ENCODE measurements at places on chromosomes 12 and 14. TPM values are rescaled to one million over a fixed set of nuclear protein-coding genes. Genes with fewer than 3 reads are reported as not detected.
A peak's percentile ranks its signal among the peaks of the same experiment; 100 is the strongest.

DNA sequence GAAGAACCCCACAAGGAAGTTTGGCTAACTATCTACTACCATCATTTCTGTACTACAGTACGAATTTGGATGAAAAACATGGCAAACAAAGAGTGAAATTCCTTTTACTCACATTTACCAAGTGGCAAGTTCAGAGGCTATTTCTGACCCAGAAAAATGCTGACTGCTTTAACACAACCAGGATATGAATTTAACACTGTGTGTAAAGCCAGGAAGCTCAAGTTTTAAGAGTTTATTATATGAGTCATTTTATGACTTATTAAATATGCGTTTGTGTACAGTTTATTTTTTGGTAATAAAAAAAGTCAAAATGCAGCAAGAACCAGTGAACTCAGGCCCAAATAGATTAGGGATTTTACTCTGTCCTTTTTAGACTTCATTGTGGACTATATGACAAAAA is 58.4 kb upstream of the STAC3 start:
- H3K36me3 ChIP-seq, result peaks cover 13% of the 10 kb centered on the region
- no peak for DNase-seq
- H3K27me3 ChIP-seq, result no peaks in the 10 kb centered on the region

GRCh38 chr14:34580381-34580780 is 40.9 kb upstream of the EAPP start:
- DNase-seq, result no peak
- H3K4me3 ChIP-seq, result no peak overlapping the region
- H3K4me1 ChIP-seq, result peaks cover 2% of the 10 kb centered on the region
- H3K27ac ChIP-seq, result no peak overlapping the region
- no peaks in the 10 kb centered on the region for H3K27me3 ChIP-seq

DNA sequence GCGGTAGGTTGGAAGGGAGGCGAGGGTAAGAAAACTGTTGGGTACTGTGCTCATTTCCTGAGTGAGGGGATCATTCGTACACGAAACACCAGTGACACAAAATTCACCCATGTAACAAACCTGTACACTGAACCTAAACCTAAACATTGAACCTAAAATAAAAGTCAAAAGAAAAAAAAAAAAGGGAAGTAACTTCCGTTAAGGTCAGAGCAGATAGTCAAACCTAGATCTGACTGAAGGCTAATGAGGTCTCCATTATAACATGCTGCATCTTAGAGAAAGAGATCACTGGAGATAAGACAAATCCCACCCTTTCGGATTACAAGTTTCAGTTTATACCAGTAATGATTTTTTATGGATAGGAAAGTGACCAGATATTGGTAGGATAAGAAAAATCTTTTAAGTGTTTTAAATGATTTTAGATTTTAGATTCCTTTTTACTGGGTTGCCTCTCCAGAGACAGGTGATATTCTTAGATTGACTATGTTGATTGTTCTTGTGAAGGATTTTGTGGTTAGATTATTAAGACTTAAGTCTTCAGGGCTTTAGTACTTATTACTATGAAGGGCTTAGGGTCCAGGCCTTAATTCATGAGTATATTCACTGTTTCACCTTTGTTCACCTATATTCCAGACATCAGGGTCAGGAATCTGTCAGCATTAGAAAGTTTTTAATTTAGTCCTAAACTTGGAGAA is 11.2 kb upstream of the NCKAP1L start:
- no peaks in the 10 kb centered on the region for H3K36me3 ChIP-seq
- peaks cover 23% of the 10 kb centered on the region for H3K27me3 ChIP-seq
- H3K4me1 ChIP-seq, result no peaks in the 10 kb centered on the region
- DNase-seq, result no peak

DNA sequence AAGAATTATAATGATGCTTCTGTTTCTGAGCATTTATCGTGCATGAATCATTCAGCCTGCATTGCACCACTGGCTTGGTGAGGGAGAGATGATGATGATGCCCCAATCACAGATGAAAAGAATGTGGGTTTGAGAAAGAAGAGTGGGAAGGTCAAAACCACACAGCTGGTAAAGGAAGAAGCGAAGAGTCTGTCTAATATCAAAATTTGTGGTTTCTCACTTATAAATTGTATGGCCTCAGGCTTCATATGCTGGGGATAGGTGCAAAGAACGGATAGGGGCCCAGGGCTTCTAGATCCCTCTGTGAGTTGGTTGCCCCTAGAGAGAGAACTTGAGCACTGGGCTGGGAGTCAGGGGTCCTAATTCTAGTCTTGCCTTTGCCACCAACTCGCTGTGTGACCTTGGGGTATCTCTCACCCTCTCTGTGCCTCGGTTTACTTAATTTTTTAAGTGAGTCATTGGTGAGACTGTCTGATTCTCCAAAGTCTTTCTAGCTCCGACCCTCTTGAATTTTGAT is 2.2 kb downstream of the OASL start:
- H3K4me3 ChIP-seq, result no peak overlapping the region
- no peaks in the 10 kb centered on the region for H3K36me3 ChIP-seq
- peaks cover 20% of the 10 kb centered on the region for H3K27me3 ChIP-seq
- H3K4me1 ChIP-seq, result peaks cover 16% of the 10 kb centered on the region

DNA sequence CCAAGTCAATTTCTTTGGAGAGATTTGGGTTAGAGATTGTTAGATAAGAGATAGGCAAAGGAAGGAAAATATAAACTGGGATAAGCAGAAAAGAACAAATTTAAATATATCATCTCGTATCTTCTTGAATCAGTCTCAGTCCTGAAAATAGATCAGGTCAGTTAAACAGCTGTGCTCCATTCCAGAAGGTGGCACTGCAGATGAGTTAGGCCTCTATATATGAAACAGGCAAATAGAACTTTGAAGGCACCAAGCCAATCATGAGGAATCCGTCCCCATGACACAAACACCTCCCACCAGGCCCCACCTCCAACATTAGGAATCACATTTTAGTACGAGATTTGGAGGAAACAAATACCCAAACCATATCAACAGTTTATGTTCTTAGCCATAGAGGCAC is 605.5 kb upstream of the USP15 start:
- H3K36me3 ChIP-seq, result no peaks in the 10 kb centered on the region
- H3K4me3 ChIP-seq, result no peak overlapping the region

DNA sequence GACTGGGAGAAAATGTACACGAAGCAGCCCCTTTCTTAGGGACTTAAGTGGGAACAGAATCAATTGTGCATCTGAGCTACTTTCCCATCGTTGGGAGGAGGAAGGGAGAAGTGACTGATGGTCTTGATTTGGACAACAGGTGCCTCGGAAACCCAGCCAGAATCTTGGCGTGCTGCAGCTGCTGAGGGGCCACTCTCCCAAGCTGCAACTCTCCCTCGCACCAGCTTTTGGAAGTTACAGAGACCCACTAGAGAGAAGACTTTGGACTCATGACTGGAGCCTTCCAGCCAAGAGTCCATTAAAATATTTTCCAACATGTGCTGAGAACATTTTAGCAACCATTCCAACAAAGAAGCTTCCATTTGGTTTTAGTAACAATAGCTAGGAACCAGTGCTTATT is 52.3 kb downstream of the GNS start:
- H3K36me3 ChIP-seq, result no peaks in the 10 kb centered on the region
- no peak for DNase-seq
- H3K27ac ChIP-seq, result no peak overlapping the region
- no peaks in the 10 kb centered on the region for H3K4me1 ChIP-seq
- no peak overlapping the region for H3K4me3 ChIP-seq

DNA sequence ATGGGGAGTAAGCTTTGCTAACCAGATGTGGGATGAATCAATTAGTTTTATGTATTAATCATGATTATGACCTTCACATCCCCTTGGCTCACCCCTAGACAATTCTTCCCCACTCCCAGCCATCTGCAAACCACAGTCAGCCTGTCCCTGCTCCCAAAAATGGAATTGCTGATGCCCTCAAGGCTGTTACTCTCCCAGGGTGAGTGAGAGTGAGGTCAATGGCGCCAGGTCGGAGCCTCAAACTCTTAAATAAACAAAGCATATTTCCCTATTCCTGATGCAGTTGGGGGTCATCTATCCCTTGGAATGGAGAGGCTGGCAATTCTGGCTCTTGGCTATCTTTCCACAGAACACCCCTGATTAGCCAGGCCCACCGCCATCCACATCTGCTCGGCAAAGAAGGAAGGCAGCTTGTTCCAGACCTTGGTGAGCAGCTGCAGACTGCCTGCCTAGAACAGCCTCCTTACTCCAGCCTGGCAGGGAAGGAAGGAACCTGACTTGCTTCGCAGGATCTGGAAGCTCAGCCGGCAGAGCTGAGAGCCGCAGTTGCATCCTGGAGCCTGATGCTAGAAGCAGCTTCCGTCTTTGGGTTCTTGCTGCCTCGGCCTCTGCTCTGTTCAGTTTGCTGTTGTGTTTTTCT is 57.0 kb downstream of the SMUG1 start:
- no peaks in the 10 kb centered on the region for H3K36me3 ChIP-seq
- DNase-seq, result no peak
- no peak overlapping the region for H3K27ac ChIP-seq
- peaks cover 4% of the 10 kb centered on the region for H3K4me1 ChIP-seq
- H3K4me3 ChIP-seq, result no peak overlapping the region

DNA sequence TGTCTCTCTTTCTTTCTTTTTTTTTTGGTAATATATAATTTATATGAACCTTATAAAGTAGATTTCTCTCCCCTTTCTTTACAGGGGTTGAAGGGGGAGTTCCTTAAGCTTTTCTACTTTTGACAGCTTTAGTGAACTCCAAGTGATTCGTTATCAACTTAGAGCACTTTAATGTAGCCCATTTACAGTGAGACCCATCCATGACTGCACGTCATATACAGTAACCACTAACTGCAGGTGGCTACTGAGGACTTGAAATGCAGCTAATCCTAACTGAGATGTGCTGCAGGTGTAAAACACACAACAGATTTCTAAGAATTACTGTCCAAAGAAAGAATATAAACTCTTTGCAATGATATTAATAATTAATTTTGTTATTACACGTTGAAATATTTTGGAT is 582 bp downstream of the LRRIQ1 start:
- peaks cover 6% of the 10 kb centered on the region for H3K4me1 ChIP-seq
- peaks cover 56% of the 10 kb centered on the region for H3K27me3 ChIP-seq
- H3K36me3 ChIP-seq, result no peaks in the 10 kb centered on the region
- DNase-seq, result no peak
- peak overlapping the region; percentile 76 for H3K4me3 ChIP-seq

GRCh38 chr12:126196263-126196662 is 1131.0 kb downstream of the AACS start:
- no peaks in the 10 kb centered on the region for H3K4me1 ChIP-seq
- H3K36me3 ChIP-seq, result no peaks in the 10 kb centered on the region
- DNase-seq, result no peak
- no peaks in the 10 kb centered on the region for H3K27me3 ChIP-seq
- H3K27ac ChIP-seq, result no peak overlapping the region

GRCh38 chr12:87848248-87848868 is 180.8 kb downstream of the C12orf50 start:
- no peaks in the 10 kb centered on the region for H3K27me3 ChIP-seq
- DNase-seq, result no peak
- no peak overlapping the region for H3K4me3 ChIP-seq
- peaks cover 18% of the 10 kb centered on the region for H3K4me1 ChIP-seq
- H3K27ac ChIP-seq, result no peak overlapping the region

GRCh38 chr12:95440401-95440800 is 33.6 kb upstream of the METAP2 start:
- peaks cover 2% of the 10 kb centered on the region for H3K4me1 ChIP-seq
- peaks cover 10% of the 10 kb centered on the region for H3K27me3 ChIP-seq
- H3K4me3 ChIP-seq, result no peak overlapping the region
- no peak for DNase-seq

GRCh38 chr12:116318576-116319232 is 41.2 kb upstream of the MED13L start:
- peaks cover 26% of the 10 kb centered on the region for H3K4me1 ChIP-seq
- DNase-seq, result no peak
- H3K27ac ChIP-seq, result peak overlapping the region; percentile 84
- no peak overlapping the region for H3K4me3 ChIP-seq

- H3K4me1 ChIP-seq, result no peaks in the 10 kb centered on the region
- no peak overlapping the region for H3K4me3 ChIP-seq
- H3K27me3 ChIP-seq, result peaks cover 34% of the 10 kb centered on the region
- DNase-seq, result no peak
These were observed 151.6 kb upstream of the ARID2 start for GRCh38 chr12:45577844-45578399.

The B4GALNT3 gene
- 0.21 TPM for total RNA-seq

The RNASE4 gene
- 17.8 TPM for total RNA-seq

The WNT1 gene
- not detected for total RNA-seq

The SLC7A7 gene
- total RNA-seq, result 1.6 TPM

The RNASE1 gene
- total RNA-seq, result not detected

The ITGA7 gene
- 5.7 TPM for total RNA-seq

The IFNG-AS1 gene
- total RNA-seq, result not detected

The PLXNC1 gene
- total RNA-seq, result 1.1 TPM

The TRIAP1 gene
- total RNA-seq, result 23.9 TPM

The TGM1 gene
- 2.1 TPM for total RNA-seq
